ENCODE measurements at places on chromosomes 12 and 14.

- no peak for DNase-seq
Observed at GRCh38 chr14:36633580-36633979, 28.1 kb upstream of the PAX9 start.

DNA sequence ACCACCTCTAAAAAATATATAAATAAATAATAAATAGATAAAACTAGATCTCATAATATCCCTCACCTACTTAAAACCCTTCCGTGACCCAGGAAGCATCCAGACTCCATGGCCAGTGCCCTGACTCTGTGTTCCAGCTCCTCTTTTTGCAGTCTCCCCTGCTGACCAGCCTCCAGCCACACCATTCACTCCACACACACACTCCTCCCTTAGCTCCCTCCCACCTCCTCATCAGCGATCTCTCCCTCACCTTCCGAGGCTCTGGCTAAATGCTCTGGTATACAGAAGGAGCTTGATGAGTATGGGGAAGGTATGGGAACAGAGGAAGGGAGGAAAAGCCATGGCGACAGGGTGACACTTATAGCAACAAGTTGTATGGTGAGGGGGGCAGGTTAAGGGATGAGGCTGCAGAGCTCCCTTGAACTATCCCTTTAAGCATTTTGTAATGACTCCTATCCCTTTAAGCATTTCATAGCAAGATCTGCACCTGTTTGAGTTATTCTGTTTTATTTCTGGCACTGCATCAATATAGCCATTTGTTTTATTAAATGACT lies 26.1 kb upstream of the EIF4B start:
- DNase-seq = no peak

- peak; percentile 74 for DNase-seq
Observed at GRCh38 chr14:56491299-56492285, 88.0 kb upstream of the TMEM260 start.

DNA sequence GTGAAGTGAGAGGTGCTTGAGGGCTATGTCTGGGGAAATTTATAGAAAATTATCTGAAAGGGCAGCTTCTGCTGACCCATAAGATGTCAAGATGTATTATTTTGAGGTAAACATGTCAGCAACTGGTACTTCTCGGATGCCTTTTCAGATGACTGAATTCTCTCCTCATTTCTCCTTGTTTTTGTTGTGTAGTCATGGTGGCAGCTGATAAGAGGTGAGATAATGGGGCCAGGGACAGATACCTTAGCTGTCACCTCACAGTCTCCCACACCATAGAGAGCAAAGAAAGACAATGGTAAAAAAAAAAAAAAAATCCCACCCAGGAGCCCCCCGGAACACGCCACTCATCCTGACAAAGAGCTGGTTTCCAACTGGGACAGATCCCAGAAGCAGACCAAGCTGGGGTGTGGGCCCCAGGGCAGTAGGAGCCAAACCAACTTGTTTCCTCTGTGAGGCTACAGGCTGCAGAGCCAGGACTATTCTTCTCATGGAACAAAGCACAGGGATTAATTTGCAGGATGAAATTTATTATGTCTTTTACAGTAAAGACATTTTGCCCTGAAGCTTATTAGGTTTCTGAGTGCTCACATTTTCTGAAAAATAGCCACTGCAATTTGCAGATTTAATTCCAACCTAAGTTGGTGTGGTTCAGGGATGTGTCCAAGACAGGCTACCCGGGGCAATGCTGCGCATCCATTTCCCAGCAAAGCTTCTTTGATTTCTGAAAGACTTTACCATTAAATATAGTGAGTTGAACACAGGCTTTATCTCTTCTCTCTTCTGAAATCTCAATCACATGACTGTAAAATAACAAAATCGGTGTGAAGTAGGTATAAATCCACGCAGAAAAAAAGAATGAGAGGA lies 52.2 kb downstream of the NDUFA12 start:
- no peak for DNase-seq

- no peak for DNase-seq
Observed at GRCh38 chr12:14239935-14240872, 125.3 kb upstream of the ATF7IP start.

- no peak for DNase-seq
Observed at GRCh38 chr12:132446633-132447326, 43.2 kb upstream of the FBRSL1 start.

DNA sequence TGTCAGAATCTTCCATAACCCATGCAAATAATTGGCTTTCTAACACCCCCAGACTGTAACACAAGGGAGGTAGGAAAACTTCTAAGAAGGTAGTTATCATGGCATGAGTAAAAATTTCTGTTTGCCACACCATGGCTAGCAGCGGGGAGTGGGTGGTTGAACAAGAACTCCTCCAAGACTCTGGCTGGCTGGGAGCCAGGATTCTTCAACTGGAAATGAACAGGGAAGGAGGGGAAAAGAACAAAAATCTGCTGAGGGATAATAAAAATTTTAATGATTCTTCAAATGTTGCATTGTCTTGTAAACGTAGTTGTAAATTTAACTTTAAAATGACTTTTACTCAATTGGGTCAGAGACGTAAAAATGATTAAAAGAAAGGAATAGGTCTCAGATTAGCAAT lies 78.9 kb downstream of the AKAP6 start:
- DNase-seq = peak; percentile 26

DNA sequence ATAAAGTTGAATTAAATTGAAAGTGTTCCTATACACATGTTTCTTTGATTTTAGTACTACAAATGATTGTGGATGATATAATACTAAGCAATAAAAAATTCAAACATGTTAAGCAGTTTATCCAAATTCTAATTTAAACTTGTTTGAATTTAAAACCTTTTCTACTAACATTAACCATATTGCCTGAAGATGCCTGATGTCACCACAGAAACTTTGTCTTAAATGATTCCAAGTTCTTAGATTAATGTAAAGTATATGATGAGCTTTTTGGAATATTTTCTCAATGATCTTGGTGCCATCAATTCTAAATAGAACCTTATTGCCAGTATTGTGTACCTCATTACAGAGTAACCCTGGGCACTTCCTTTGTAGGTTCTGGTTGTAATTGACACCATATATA lies 259.6 kb downstream of the NAV3 start:
- no peak for DNase-seq

DNA sequence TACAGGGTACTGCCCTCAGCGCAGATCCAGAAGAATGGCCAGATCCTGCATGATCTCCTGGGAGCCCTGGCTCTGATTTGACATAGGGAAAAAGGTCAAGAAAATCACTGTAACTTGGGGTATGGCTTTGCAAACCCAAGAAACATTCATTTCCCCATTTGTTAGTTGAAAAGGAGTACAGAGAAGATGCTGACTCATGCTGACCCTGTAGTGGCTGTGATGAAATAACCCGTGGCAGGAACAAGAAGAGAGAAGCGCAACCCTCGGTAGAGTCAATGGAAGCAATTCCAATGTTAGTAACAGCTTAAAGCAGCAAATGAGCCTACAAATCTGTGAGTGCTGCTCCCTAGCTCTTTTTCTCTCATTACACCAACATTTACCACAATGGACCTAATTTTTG lies 281.6 kb upstream of the NPAS3 start:
- DNase-seq = peak; percentile 38

DNA sequence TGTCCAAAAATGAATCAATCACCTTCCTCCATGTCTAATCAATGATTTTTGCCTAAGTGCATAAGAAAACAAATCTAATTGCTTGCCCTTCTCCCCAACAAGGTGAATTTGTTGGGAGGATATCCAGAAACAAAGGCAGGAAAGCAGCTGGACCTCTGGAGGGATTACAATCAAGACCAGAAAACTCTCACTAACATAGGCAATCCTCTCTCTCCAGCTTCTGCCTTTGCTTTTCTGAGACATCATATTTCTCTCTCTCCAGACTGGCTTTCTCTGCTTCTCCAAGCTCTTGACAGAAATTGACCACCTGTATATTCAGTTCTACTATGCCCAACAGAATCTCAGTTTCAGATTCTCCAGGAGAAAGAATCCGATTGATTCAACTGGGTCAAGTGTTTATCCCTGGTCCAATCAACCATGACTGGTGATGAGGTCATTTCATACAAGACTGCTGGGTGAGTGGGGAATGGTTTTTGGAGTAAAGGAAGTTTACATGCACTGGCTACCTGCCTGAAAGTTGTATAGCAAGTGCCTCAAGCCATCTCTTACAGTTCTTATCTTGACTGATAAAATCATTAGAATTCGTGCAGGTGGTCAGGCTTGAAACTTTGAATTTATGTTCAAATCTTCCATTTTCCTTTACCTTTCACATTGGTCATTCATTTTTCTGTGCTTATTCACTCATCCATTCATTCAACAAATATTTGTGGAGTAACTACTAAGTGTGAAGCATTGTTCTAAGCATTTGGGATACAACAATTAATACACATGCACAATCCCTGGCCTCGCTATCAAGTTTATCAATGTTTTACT lies 22.2 kb upstream of the CFAP54 start:
- no peak for DNase-seq

DNA sequence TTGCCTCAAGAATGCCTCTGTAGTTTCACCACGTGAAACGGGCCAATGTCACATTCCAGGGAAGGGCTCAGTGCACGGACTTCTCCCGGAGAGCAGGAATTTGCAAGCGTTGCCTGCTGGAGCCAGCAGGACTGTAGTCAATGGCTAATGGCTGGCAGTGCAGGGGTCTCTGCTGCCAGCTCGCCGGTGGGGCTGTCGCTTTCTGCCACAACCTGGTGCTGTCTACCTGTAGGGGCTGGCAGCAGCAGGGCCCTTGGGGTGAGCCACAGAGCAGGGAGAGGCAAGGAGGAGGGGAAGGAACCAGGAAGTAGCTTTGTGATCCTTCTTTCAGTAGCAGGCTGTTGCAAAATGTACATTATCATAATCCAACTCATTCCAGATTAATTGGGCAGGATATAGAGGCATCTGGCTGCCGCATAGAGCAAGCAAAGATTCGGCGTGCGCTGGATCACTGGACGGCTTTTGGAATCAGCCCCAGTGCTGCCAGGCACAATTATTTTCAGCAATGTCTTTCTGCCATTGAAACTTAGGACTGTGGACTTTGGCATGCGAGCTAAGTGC lies 114.1 kb downstream of the PAPOLA start:
- peak; percentile 21 for DNase-seq

GRCh38 chr12:118398940-118399339 lies 22.6 kb downstream of the SUDS3 start:
- DNase-seq = no peak

GRCh38 chr12:57886542-57886941 lies 40.0 kb upstream of the CTDSP2 start:
- no peak for DNase-seq

DNA sequence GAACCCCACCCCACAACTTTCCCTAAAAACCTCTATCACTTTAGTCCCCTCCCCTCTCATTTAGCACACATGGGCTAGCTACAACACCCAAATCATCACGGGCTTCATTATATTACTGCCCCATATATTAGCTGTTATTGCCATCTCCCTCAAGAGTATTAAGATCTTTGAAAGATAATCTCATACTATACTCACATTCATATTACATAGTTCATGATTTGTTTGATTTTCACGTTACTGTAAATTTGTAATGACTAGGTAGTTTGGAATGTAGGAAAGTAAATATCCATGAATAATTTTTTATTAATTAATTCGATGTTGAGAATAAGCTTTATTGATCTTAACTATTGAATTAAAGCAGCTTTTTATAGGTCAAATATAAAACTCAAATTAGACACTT lies 7.9 kb downstream of the DICER1 start:
- DNase-seq = no peak

GRCh38 chr12:116878567-116879508 lies 2.4 kb downstream of the HRK start:
- no peak for DNase-seq

GRCh38 chr14:96056509-96057422 lies 17.6 kb downstream of the C14orf132 start:
- DNase-seq = peak; percentile 36

GRCh38 chr14:99517643-99518381 lies 36.6 kb downstream of the CCNK start:
- DNase-seq = no peak

- no peak for DNase-seq
Observed at GRCh38 chr12:89873745-89874144, 165.1 kb upstream of the ATP2B1 start.

- DNase-seq = no peak
Observed at GRCh38 chr14:79328863-79329262, 882.4 kb downstream of the DIO2 start.

DNA sequence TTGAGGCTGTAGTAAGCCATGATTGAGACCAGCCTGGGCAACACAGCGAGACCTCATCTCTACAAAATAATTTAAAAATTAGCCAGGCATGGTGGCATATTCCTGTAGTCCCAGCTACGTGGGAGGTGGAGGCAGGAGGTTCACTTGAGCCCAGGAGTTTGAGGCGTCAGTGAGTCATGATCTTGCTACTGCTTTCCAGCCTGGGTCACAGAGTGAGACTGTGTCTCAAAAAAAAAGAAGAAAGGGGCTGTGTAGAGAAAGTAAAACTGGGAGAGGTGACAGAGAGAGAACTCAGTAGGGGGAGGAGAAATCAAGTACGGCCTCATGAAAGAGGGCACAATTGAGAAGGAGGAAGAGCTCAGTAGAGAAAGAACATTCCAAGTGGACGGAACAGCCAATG lies 12.4 kb downstream of the TECPR2 start:
- no peak for DNase-seq

DNA sequence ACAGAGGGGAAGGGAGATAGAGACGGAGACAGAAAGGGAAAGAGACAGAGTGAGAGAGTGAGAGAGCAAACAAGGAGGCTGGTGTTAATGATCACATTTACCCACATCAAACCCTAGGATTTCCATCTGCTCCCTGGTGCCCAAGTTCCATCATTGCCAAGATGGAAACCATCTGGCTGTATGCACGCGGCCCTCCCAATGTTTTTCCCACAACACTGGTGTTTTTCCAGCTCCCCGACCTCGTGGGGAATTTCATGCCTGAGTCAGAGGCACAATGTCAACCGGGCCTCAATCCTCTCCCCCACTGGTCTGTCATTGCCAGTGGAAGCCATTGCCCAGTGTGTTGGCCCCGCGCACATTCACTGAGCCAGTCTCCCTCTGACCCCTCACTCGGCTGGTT lies 19.9 kb upstream of the BDKRB2 start:
- no peak for DNase-seq

DNA sequence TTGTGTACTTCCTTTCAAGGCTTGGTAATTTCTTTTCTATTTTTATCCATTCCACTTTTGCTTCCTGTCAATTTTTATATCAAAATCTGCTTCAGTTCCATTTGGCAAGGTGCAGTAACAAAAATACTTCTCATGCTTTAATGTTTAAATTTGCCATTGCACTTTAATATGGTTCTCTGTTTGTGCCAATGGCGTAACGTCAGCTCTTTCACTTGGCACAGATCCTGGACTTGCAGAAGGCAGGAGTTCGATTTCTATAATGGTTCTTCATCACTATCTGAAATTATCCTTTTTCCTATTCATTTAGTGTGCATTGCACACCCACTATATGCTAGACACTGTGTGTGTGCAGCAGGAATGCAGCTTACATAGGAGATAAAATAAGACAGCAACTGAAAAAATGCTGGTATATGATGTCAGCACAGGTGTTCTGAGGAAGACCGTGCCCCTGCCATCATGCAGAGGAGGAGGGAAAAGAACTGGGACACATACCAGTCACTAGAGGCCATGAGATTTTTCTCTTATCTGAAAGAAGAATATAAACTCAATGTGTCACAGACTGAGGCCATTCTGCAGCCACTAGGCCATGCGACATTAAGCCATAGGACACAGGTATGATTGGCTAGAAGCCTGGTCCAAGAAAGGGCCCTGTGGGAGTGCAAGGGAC lies 298.2 kb downstream of the RPAP3 start:
- no peak for DNase-seq

Data from stomach (tissue), 19 donors.